ENCODE measurements at places on chromosomes 6 and 20.

- no peak for DNase-seq
These were observed 648.8 kb upstream of the AGPAT4 start for GRCh38 chr6:161922631-161923119.

DNA sequence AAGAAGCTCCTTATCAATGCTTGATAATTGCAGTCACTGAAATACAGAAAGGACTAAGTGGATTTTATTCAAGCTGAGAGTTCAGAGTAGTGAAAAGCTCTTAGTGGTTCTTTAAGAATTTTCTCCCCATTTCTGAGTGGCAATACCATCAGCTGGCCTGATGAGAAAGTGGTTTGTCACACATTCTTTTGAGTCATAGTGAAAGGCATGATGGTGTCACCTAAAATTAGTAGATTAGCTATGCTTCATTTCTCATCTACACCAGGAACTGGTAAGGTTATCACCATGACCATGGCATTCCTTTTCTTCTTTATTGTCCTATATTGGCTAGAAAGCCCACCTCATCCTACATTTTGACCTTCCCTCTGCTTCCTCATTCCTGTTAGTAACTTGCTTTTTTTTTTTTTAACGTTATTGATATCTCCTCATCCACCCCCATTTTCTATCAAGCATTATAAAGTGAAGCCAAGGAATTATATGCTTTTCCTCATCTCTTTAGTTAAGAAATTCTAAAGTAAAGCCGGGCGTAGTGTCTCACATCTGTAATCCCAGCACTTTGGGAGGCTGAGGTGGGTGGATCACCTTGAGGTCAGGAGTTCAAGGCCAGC, 67.4 kb upstream of the LOC128125822 start:
- no peak for DNase-seq

GRCh38 chr6:42451333-42452170, at the start of gene TRERF1:
TRERF1 (minus strand) TSS chr6:42451926; CDS start chr6:42269590, 182,336 bp downstream.
- DNase-seq: peak; percentile 76

GRCh38 chr20:50885068-50885467, 46.2 kb downstream of the ADNP start:
- DNase-seq: no peak

- no peak for DNase-seq
These were observed 41.3 kb upstream of the GMPR start for GRCh38 chr6:16196984-16197546.

- DNase-seq: no peak
These were observed 60.4 kb upstream of the FOXQ1 start for GRCh38 chr6:1251198-1252155.

DNA sequence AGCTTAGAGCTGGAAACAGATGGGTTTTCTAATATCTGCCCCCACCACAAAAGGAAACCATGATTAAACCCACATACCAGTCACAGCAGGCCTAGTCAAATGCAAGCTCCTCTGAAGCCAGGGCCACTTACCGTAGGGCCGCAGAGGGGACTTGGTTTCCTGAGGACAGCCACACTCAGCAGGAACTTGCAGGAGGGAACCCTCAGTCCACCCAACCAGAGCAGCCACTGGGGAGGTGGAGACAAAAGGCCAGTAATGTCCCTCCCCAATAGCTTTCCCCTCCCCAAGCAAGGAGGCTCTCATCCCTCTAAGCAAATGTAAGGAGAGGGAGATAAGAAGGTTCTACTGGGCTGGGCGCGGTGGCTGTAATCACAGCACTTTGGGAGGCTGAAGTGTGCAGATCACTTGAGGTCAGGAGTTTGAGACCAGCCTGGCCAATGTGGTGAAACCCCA, 384.4 kb upstream of the JARID2 start:
- DNase-seq: no peak

GRCh38 chr6:98764373-98764911, 69.9 kb upstream of the POU3F2 start:
- DNase-seq: no peak

DNA sequence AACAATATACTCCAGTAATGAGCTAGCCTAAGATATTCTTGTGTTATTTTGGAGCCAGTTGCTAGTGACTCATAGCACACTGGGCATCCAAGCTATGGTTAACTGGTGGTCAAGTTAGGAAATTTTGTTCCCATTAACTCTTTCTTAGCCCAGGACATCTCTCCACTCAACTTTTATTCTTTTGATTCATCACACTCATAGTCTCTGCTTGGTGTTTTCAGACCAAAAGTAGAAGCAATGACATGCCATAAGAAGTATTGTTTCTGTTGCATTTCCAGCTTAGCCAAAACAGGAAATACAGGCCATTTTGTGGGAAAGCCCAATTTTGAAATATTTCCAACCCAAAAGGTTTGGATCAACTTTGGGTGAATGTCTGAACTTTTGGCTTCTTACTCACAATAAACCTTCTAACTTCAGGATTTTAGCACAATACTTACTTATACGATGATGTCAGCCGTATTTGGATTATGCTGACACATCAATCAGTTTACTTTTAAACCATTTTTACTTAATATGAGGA, 31.6 kb upstream of the CCN2 start:
- no peak for DNase-seq

GRCh38 chr6:154885214-154885613, 109.9 kb upstream of the TIAM2 start:
- DNase-seq: no peak

DNA sequence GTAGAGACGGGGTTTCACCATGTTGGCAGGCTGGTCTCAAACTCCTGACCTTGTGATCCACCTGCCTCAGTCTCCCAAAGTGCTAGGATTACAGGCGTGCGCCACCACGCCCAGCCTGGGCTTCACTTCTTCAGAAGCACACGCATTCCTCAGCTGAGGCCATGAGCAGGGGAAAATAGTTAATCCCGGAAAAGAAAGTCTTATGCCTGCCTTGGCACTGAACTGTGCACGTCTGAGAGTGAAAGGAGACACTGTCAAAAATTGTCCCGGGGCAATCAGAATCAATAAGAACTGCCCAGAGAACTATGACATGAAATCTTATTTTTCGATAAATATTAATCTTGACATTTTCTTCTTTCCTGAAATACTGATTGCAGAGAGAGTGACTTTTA, 2.8 kb downstream of the BTN2A2 start:
- no peak for DNase-seq

DNA sequence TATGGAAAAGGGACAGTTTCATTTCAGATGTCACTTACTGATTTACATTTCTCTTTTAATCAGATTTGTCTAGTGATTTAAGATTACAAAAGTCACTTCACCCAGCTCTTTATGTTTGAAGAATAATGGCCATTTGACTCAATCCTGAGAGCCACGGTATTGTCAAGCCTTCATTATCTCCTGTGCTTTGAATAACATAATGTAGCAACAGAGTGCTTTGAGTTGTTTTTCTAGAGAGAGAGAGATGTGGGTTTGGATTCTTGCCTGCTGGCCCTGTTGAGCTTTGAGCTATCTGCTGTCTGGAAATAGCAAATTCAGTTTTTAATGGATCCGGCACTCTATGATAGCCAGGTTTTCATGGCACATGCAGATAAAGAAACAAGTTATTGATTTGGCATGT, 478.4 kb upstream of the SOX4 start:
- peak; percentile 94 for DNase-seq

DNA sequence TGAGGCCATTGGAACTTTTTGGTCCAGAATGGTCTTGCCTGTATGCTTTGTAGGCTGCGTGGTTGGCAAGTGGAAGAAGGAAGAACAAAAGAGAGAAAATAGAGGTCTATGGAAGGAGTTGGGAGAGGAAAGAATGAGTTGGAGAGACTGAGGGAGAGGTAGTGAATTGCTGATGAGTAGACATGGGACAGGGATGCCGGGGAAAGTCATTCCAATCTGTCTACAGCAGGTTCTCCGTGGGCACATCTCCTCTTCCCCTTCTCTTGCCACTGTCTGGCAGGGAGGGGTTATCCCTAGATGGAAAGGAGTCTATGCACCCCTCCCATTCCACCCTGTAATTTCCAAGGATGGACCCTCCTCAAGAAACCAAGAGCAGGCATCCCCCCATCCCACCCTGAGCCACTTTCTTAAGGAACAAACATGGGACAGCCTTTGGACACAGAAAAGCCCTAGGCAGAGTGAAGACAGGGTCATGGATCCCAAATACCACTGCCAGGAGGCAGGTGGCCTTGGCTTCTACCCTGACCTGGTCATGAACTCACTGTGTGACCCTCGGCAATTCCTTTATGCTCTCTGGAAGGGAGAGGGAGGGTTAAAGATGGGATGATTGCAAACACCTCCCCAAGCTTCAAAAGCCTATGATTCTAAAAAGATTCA, 196.9 kb downstream of the LRFN2 start:
- DNase-seq: no peak

- DNase-seq: no peak
These were observed 14.8 kb downstream of the PLA2G7 start for GRCh38 chr6:46720401-46720800.

- DNase-seq: no peak
These were observed 622 bp upstream of the KIZ start for GRCh38 chr20:21125072-21125848.

DNA sequence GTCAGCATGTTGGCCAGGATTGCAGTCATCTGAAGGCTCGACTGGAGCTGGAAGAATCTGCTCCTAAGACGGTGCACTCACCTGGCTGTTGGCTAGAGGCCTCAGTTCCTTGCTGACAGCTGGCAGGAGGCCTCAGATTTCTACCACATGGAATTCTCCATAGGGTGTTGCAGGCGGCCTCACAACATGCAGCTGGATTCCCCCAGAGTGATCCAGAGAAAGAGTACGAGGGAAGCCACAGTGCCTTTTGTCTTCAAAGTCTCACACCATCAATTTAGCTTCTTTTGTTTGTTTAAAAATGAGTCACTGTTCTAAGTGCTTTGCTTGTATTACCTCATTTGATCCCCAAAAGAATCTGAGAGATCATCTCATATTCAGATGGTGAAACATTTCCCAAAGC, 65.5 kb upstream of the FYN start:
- DNase-seq: no peak

GRCh38 chr6:108638993-108639392, 78.3 kb downstream of the FOXO3 start:
- DNase-seq: no peak

DNA sequence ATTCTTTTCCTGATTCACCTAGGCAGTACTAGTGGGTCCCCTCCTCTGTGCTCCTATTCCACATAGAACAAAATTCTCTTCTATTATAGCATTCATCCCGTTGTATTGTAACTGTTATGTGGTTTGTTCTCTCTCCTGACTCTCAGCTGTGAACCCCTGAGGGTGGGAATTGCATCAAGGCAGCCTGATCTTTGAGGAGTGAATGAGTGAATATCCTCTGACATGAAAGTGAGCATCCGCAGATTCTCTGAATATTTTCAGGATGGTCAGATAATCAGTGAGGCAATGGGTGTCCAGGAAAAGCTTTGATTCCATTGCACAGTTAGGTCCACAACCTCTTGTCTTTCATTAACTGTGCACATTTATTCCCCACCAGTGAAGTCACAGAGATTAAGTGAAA, 67.6 kb upstream of the SLC22A23 start:
- DNase-seq: no peak

DNA sequence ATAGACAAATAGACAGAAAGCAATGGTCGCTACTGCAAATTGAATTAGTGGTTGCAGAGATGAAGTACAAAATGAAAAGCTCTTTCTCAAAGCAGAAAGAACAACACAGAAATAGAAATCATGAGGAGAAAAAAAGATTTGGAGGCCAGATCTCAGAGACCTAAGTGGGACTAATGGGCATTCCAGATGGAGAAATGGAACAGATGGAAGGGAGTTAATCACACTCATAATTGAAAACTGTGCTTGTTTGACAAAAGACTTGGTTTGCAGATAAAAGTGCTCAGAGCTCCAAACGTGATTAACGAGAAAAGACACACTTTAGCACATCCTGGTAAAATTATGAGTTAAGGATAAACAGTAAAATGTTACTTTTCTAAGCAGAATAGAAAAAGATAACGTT, 58.1 kb upstream of the SNRPB2 start:
- no peak for DNase-seq

- DNase-seq: no peak
These were observed 274.1 kb downstream of the CLIC5 start for GRCh38 chr6:45741437-45742171.

GRCh38 chr20:13810446-13810845, 25.6 kb downstream of the NDUFAF5 start:
- no peak for DNase-seq

DNA sequence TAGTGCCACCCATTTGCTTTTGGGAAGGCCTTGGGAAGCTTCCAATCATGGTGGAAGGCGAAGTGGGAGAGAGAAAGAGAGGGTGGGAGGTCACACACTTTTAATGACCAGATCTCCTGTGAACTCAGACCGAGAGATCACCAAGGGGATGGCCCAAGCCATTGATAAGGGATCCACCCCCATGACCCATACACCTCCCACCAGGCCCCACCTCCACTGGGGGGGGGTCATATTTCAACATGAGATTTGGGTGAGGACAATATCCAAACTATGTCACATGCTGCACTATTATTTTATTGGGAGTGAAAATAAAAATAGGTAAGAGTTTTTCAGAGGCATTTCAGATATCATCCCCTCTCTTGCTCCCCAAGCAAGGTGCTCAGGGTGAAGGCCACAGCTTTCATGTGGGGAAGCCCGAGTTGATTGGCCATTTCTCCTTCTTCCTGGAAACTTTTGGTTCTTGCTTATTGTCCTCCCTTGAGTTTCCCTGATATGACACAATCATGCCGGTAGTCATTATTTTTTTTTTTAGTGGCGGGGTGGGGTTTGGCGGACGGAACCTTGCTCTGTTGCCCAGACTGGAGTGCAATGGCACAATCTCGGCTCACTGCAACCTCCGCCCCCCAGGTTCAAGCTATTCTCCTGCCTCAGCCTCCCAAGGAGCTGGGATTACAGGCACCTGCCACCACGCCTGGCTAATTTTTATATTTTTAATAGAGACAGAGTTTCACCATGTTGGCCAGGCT, 15.2 kb downstream of the GMPR start:
- DNase-seq: no peak

DNA sequence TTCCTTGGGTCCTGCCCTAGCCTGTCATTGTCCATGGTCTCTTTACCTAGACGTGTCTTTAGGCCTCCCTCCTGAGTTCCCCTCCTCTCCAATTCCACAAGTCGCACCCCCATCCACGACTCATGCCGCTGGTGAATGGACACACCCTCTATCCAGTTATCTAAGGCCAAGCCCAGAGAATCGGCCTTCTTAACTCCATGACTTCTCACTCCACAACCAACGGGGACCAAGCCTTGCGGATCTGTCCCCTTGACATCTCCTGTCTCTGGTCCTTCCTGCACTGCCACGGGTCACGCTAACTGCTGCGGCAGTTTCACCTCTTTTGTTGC, 7.0 kb upstream of the RREB1 start:
- no peak for DNase-seq

- no peak for DNase-seq
These were observed 116.3 kb downstream of the SNX5 start for GRCh38 chr20:17852323-17852722.

- no peak for DNase-seq
These were observed 108.6 kb downstream of the ESR1 start for GRCh38 chr6:151916075-151916474.

- no peak for DNase-seq
These were observed 366.5 kb upstream of the ARID1B start for GRCh38 chr6:156410649-156411048.

- no peak for DNase-seq
These were observed 136.7 kb upstream of the CARMIL1 start for GRCh38 chr6:25142506-25142905.
